Activated gamma-delta T cell treated with anti-CD3 and anti-CD28 coated beads, Interleukin-2, amount 50 U/mL, for 16 hours (primary cell): ENCODE measurements at places on chromosomes 7 and 10.
A peak's percentile ranks its signal among the peaks of the same experiment; 100 is the strongest.

DNA sequence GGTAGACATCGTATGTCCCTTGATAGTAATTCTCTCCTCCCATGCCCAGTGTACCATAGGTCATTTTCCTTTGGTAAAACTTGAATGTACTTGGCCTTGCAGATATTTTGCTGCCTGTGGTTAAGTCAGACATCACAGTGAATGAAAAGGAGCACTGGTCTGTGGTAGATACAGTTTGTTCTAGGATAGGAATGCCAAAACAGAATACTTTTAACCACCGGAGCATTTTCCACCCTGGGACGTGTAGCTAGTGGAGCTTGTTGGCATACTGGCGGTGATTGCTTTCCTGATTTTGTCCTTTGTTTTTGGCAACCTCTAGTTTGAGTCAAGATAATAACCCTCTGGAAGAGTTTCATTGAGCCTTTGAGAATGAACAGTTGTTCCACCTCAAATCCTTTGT lies 92.0 kb upstream of the BMPER start:
- no peak for DNase-seq

DNA sequence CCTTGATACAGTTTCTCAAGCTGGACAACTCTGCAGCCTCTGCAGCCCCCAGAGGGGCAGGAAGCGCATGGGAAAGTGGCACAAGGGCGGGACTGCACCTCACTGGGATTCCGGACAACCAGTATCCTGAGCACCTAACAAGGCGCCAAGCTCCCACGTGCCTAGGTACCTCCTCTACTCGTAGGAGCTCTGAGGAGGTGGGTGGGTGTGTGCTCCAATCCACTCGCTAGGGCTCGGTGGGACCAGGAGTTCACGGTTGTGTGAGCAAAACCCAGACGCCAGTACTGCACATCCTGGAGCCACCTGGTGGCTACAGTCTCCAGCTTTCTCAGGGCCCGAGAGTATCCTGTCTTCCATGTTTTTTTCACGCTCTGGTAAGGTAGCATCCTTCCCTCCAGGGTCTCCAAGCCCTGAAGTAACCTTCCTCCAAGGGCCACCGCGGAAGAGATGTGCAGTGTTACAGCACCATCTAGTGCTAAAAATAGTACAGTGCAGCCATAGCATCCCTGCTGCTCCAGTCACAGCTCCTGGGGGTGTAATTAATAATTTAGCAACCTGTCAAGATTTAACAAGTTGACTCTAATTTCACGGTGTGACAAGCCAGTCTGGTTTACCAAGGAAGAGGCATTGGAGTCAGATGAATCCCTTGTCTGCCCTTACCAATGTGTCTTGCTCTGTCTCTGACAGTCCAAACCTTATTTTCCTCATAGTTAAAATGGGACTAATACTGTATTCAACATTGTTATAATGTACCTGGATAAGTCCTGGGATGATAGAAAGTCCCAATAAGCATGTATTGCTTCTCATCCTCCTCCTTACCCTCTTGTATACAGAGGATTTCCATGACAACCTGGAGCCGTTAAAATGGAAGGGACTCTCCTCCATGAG lies 70.4 kb downstream of the HERPUD2 start:
- no peak for DNase-seq

GRCh38 chr10:112491144-112491543 lies 44.1 kb downstream of the VTI1A start:
- DNase-seq, result no peak

DNA sequence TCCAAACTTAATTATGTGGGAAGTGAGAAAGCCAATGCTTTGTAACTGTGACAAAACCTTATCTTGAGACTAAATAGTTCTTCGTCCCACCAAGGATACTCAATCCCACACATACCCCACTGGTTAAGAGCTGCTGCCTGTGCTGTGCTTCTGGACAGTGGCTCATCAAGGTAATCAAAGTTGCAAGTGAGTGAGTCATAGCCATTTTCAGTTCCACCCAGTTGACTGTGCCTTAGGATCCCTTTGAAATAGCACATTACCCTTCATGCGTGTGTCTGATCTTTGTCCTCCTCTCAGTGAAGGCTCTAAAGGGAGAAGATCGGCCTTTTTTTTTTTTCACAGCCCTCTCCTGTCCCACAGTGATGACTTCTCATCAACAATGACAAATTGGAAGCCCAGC lies 706.0 kb upstream of the AUTS2 start:
- DNase-seq, result no peak

- DNase-seq, result no peak
Measured at GRCh38 chr7:78254726-78255055, 456.1 kb downstream of the PHTF2 start.

- DNase-seq, result no peak
Measured at GRCh38 chr10:43594944-43595589, 11.2 kb upstream of the ZNF485 start.

GRCh38 chr10:112774798-112775197 lies 175.2 kb upstream of the TCF7L2 start:
- no peak for DNase-seq

- DNase-seq, result no peak
Measured at GRCh38 chr10:18400906-18401245, 250.5 kb downstream of the NSUN6 start.

DNA sequence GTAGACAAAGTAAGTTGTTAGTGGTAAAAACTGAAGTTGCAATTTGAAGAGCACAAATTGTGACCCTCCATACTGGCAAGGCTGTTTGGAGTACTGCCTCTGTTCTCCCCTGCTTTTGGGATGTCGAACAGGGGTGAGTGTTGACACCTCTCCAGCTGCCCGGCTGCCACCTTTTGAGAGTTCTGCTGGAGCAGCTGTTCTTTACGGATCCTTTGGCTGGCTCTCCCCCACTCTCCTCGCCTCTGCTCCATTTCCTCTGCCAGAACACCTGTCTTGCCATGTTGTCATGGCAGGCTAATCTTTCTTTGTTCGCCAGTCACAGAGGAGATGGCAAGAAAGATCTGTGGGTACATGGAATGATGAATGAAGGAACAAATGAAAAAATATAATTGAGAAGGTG lies 34.9 kb downstream of the INSYN2A start:
- DNase-seq, result no peak

GRCh38 chr10:70066190-70066589 lies 13.5 kb downstream of the MACROH2A2 start:
- no peak for DNase-seq

GRCh38 chr10:46240684-46241565 lies 45.9 kb upstream of the ANTXRL start:
- no peak for DNase-seq

DNA sequence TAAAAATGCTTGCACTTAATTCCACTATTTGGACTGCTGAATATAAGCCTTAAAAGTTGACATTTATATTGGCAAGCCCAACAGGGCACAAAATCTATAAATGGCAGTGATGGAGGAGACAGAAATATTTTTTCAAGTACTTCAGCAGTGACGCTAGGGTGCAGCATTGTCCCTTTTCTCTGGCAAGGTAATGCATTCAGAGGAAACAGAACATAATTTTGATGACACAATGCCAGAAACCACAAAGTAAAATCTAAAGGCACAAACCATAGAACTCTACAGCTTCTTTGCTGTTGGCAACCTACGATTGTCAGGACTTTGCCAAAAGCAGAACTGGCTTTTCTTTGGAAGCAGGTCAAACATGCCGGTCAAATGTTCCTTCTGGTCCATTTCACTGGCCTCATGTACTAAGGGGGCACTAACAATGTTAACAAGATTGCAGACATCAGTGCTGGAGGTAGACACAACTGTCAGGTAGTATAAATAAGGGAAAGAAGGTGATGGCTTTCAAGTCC lies 30.9 kb upstream of the FAM133B start:
- DNase-seq, result peak; percentile 63

DNA sequence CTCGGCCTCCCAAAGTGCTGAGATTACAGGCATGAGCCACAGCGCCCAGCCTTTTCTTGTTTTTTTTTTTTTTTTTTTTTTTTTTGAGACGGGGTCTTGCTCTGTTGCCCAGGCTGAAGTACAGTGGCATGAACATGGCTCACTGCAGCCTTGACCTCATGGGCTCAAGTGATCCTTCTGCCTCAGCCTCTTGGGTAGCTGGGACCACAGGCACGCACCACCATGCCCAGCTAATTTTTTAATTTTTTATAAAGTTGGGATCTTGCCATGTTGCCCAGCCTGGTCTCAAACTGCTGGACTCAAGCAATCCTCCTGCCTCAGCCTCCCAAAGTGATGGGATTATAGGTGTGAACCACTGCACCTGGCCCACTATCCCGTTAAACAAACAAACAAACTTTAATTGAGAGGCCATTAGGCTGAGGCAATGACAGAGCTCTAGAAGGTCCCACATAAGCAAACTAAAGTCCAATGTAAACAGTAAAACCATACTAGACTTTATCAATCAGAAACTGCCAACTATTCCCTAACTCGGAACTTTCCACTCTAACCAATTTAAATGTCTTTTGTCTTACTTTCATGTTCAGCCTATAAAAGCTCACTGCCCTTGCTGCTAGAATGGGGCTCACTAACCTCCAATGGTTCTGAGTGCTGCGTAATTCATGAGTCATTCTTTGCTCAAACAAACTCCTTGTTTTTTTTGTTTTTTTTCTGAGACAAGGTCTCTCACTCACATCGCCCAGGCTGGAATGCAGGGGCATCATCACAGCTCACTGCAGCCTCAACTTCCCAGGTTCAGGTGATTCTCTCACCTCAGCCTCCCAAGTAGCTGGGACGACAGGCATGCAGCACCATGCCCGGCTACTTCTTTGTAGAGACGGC lies 1.9 kb downstream of the DHX32 start:
- no peak for DNase-seq

DNA sequence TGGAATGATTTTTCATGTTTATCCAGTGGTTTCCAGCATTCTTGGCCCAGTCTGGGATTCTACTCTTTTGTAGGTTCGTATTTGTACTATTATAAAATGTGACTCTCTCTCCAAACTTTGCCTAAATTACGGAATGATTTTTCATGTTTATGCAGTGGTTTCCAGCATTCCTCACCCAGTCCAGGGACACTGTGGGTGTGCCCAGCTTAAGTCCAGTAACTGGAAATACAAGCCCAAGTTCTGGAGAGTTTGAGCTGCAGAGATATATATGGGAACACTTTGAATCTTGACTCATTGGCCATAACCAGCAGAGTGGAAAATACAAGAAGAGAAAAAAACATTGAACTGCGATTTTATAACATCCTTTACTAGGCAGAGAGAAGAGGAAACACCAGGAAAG lies 5.9 kb upstream of the MAGI2 start:
- no peak for DNase-seq

DNA sequence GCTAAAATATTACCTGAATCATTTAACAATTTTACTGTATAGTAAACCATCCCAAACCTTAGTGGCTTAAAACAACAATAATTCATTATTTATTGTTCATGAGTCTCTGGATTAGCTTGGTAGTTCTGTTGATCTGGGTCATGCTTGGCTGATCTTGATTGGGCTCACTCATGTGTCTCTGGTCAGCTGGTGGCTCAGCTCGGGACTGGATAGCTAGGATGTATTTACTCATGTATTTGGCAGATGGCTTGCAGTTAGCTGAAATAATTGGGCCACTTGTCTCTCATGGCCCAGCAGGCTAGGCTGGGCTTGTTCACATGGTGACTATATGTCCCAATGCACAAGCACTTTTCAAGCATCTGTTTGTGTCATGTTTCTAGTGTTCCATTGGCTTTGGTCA lies 262.8 kb downstream of the BBS9 start:
- no peak for DNase-seq

DNA sequence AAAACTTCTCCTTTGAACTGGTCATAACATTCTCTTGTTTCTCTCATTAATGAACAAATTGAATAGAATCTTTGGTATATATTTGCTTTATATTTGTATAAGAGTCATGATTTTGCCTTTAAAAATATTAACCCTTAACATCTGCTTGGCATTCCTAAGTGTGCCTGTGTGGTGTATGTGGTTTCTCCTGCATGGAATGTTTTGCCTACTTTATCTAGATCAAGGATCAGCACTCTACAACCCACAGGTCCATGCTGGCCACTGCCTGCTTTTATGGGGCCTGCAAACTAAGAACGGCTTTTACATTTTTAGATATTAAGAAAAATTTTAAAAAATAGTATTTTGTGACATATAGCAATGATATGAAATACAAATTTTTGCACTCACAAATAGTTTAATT lies 4.3 kb upstream of the LAMB4 start:
- DNase-seq, result no peak

DNA sequence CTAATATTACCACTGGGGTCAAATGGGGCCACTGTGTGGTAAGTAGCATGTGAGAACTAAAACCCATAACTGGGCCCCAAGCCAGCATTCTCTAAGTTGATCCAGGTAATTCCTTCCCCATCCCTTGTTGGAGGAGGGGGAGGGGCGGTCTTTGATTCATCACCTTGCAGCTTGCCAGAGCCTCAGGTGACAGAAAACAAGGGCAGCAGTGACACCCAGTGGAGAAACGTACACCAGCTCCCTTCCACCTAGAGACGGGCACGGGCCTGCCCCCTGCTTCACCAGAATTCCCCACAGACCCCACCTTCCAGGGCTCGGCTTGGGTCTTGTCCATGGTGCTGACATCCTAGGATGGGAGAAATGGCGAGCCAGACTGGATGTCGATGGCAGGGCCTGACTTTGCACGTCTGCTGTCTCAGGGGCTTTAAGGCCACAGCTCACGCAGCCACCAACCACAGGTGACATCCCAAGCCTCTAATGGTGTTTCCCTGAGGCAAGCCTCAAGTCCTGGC lies 102.0 kb downstream of the STRA8 start:
- DNase-seq, result no peak

- no peak for DNase-seq
Measured at GRCh38 chr7:7920481-7920880, 48.1 kb upstream of the GLCCI1 start.

GRCh38 chr7:101099969-101100781 lies 14.9 kb downstream of the TRIM56 start:
- peak; percentile 25 for DNase-seq

- no peak for DNase-seq
Measured at GRCh38 chr10:117547716-117548668, 5.4 kb downstream of the EMX2 start.

- DNase-seq, result no peak
Measured at GRCh38 chr7:45368129-45368807, 205.9 kb upstream of the ADCY1 start.

- DNase-seq, result no peak
Measured at GRCh38 chr10:114265392-114266053, 26.5 kb downstream of the VWA2 start.

DNA sequence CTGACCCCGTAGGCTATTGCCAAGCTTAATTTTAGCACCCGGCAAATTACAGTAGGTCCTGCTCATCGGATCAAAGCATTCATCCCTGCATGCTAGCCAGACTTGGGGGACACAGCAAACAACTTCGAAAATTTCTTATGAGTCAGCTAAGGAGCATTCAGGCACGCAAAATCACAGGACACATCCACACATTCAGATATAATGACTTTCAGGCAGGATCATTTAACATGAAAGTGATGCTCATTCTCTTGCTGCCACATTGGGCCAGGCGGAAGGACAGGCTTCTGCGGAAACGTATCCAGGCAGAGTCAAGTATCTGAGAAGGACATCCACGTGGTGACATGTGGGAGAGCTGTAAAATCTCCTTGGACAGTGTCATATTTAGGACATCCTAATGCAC lies 474.0 kb upstream of the NRP1 start:
- no peak for DNase-seq
